ENCODE measurements at places on chromosomes 16 and 17. TPM values are rescaled to one million over a fixed set of nuclear protein-coding genes. Genes with fewer than 3 reads are reported as not detected.

- no peaks in the 10 kb centered on the region for H3K36me3 ChIP-seq
- no peak overlapping the region for H3K27ac ChIP-seq
- H3K4me1 ChIP-seq: peaks cover 15% of the 10 kb centered on the region
- no peak overlapping the region for H3K4me3 ChIP-seq
- no peaks in the 10 kb centered on the region for H3K27me3 ChIP-seq
Observed at GRCh38 chr17:36127199-36127893, 23.7 kb downstream of the CCL4 start.

Gene OXLD1
- 78.9 TPM for polyA plus RNA-seq

DNA sequence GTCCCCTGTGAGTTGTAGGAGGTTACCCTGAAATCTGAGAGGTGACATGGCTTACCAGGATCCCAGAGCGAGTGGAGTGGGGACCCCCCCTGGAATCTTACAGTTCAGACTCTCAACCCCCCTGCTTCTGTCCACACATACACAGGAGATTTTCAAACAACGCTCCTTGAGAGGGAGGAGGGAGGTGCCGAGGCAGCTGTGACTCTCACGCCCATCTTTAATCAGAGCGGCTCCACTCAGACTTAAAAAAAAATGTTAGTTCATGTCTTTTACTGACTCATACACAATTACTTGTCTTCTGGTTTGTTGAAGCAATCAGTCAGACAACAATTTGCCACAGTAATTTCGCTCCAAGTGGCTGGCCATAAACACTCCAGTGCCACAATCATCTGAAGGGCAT, 15.4 kb upstream of the TMEM220 start:
- H3K27me3 ChIP-seq: no peaks in the 10 kb centered on the region
- H3K27ac ChIP-seq: no peak overlapping the region
- no peak for DNase-seq

DNA sequence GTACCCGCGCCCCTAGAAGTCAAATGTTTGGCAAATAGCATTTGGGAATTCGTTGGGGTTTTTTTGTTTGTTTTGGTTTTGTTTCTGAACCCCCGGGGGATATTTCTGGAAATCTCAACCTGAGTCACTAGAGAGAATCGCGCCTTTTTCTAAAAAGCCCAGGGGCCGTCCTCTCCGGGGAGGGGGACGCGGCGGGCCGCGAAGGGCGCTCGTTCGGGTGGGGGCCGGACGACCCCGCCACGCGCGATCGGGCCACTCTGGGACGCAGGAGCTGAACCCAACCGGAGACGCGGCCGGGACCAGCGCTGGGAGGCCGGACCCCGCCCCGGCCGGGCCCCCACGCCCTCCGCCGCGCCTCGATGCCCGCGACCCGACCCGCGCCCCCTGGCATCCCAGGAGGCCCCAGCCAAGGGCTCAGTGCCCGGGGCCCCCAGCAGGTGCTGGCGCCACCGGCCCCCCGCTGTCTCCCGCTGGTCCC, 302 bp downstream of the LITAF start:
- peak overlapping the region; percentile 73 for H3K27ac ChIP-seq
- no peaks in the 10 kb centered on the region for H3K36me3 ChIP-seq
- no peaks in the 10 kb centered on the region for H3K27me3 ChIP-seq
- H3K4me1 ChIP-seq: peaks cover 43% of the 10 kb centered on the region

DNA sequence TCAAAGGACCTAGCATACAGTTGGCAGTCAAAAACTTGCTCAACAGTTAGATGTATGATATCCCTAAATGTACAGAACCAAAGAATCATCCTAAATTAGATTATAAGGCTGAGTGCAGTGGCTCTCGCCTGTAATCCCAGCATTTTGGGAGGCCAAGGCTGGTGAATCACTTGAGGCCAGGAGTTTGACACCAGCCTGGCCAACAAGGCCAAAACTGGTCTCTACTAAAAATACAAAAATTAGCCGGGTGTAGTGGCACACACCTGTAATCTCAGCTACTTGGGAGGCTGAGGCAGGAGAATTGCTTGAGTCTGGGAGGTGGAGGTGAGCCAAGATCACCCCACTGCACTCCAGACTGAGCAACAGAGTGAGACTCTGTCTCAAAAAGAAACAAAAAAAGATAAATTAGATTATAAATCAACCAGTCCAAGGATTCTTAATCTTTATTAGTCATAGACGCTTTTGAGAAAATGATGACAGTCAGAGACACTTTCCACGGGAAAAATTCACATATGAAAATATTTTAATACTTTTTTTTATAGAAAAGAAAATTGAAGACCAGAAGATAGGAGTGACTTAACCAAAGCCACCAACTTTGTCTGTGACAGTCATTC, 77.6 kb downstream of the MMD start:
- no peaks in the 10 kb centered on the region for H3K27me3 ChIP-seq
- no peaks in the 10 kb centered on the region for H3K36me3 ChIP-seq
- peaks cover 13% of the 10 kb centered on the region for H3K4me1 ChIP-seq
- DNase-seq: no peak
- peak overlapping the region; percentile 62 for H3K27ac ChIP-seq
- no peak overlapping the region for H3K4me3 ChIP-seq

GRCh38 chr17:72998343-72998742, 94.1 kb downstream of the SLC39A11 start:
- no peak for DNase-seq
- no peaks in the 10 kb centered on the region for H3K4me1 ChIP-seq
- H3K27me3 ChIP-seq: no peaks in the 10 kb centered on the region
- H3K4me3 ChIP-seq: no peak overlapping the region
- H3K36me3 ChIP-seq: no peaks in the 10 kb centered on the region
- H3K27ac ChIP-seq: no peak overlapping the region

GRCh38 chr17:79947351-79948031, 88.2 kb downstream of the TBC1D16 start:
- no peaks in the 10 kb centered on the region for H3K36me3 ChIP-seq
- no peak for DNase-seq
- H3K27ac ChIP-seq: no peak overlapping the region
- H3K27me3 ChIP-seq: no peaks in the 10 kb centered on the region

- no peak overlapping the region for H3K4me3 ChIP-seq
- H3K27me3 ChIP-seq: no peaks in the 10 kb centered on the region
- H3K4me1 ChIP-seq: peaks cover 51% of the 10 kb centered on the region
- no peak overlapping the region for H3K27ac ChIP-seq
- no peaks in the 10 kb centered on the region for H3K36me3 ChIP-seq
Observed at GRCh38 chr17:7557147-7557764, 1.3 kb upstream of the TNFSF13 start.

Gene CA7
- not detected for polyA plus RNA-seq

- DNase-seq: no peak
- peaks cover 9% of the 10 kb centered on the region for H3K4me1 ChIP-seq
- H3K27ac ChIP-seq: no peak overlapping the region
- no peaks in the 10 kb centered on the region for H3K27me3 ChIP-seq
- no peak overlapping the region for H3K4me3 ChIP-seq
- H3K36me3 ChIP-seq: no peaks in the 10 kb centered on the region
Observed at GRCh38 chr16:85826686-85827247, 27.3 kb downstream of the COX4I1 start.

Gene HOXB4
- 0.33 TPM for polyA plus RNA-seq

Gene SHBG
- not detected for polyA plus RNA-seq

- H3K4me1 ChIP-seq: no peaks in the 10 kb centered on the region
- no peak overlapping the region for H3K27ac ChIP-seq
- no peaks in the 10 kb centered on the region for H3K27me3 ChIP-seq
- DNase-seq: no peak
- H3K4me3 ChIP-seq: no peak overlapping the region
- H3K36me3 ChIP-seq: no peaks in the 10 kb centered on the region
Observed at GRCh38 chr16:8096211-8096610, 494.1 kb downstream of the TMEM114 start.

GRCh38 chr16:65274566-65274965, 152.7 kb upstream of the CDH11 start:
- H3K27me3 ChIP-seq: no peaks in the 10 kb centered on the region
- H3K36me3 ChIP-seq: no peaks in the 10 kb centered on the region
- no peak for DNase-seq
- H3K27ac ChIP-seq: no peak overlapping the region
- no peaks in the 10 kb centered on the region for H3K4me1 ChIP-seq

GRCh38 chr16:1510941-1511351, 17.8 kb downstream of the TELO2 start:
- H3K4me1 ChIP-seq: no peaks in the 10 kb centered on the region
- no peaks in the 10 kb centered on the region for H3K27me3 ChIP-seq
- H3K36me3 ChIP-seq: no peaks in the 10 kb centered on the region
- no peak overlapping the region for H3K4me3 ChIP-seq

DNA sequence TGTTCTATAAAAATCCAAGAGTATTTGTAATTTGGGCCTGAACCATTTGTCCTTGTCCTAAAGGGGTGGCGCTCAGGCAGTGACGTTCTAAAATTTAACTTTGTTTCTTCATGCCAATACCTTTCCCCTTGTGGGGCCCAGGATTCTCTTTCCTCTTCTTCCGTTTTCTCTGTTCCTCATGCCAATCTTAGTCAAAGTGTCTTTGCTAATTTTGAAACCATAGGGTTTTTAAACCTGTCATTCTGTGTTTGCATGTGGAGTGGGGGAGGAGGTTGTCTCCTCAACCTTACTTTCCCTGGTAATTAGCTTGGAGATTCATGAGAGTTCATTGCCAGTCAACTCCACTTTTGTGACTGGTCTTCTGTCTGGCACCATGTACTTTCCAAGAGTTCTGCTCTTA, 337.1 kb downstream of the MAF start:
- no peak overlapping the region for H3K27ac ChIP-seq
- no peaks in the 10 kb centered on the region for H3K36me3 ChIP-seq
- no peak for DNase-seq
- no peak overlapping the region for H3K4me3 ChIP-seq
- no peaks in the 10 kb centered on the region for H3K27me3 ChIP-seq

DNA sequence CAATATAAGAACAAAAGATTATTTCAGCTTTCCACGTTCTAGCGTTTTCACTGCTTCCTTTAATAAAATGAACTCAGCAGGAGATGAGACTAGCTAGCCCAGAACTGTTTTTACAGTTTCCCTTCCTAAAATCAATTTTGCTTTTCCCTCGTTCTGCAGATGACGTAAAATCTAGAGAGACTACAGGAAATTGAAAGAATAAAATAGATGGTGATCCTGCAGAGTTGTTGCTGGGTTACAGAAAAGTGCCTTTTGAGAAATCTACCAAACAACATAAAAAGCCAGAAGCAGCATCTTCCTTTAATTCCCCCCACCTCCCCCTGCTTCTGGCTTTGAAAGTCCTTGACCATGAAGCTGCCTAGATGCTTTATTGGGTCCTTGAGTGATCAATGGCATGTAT, 96.8 kb upstream of the CLEC3A start:
- no peak for DNase-seq
- H3K27me3 ChIP-seq: no peaks in the 10 kb centered on the region
- no peak overlapping the region for H3K27ac ChIP-seq
- H3K36me3 ChIP-seq: no peaks in the 10 kb centered on the region
- no peaks in the 10 kb centered on the region for H3K4me1 ChIP-seq

- peaks cover 50% of the 10 kb centered on the region for H3K4me1 ChIP-seq
- no peaks in the 10 kb centered on the region for H3K27me3 ChIP-seq
- peak overlapping the region; percentile 76 for H3K4me3 ChIP-seq
- peaks cover 6% of the 10 kb centered on the region for H3K36me3 ChIP-seq
- no peak overlapping the region for H3K27ac ChIP-seq
Observed at GRCh38 chr16:69328854-69329316, 1.5 kb downstream of the PDF start.

DNA sequence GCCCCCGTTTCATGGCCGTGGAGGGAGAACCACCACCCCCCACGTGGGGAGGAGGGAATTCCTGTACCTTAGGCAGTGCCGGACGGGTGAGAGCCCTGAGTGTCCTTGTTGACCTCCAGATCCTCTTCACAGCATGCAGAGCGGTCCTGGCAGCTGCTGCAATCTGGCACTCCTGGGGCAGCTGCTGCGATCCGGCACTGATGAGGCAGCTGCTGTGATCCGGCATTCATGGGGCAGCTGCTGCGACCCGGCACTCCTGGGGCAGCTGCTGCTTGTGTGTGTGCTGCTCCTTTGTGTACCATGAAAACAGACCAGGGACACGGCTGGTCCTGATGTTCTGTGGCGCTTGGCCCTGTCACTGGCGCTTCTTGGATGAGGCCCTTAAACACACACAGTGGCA, 12.8 kb downstream of the ZNF778 start:
- no peak for DNase-seq
- no peak overlapping the region for H3K27ac ChIP-seq
- peaks cover 31% of the 10 kb centered on the region for H3K36me3 ChIP-seq
- H3K4me3 ChIP-seq: no peak overlapping the region

All from CD8-positive, alpha-beta memory T cell (primary cell).